ENCODE measurements at places on chromosomes 5 and 9. TPM values are rescaled to one million over a fixed set of nuclear protein-coding genes. Genes with fewer than 3 reads are reported as not detected.

DNA sequence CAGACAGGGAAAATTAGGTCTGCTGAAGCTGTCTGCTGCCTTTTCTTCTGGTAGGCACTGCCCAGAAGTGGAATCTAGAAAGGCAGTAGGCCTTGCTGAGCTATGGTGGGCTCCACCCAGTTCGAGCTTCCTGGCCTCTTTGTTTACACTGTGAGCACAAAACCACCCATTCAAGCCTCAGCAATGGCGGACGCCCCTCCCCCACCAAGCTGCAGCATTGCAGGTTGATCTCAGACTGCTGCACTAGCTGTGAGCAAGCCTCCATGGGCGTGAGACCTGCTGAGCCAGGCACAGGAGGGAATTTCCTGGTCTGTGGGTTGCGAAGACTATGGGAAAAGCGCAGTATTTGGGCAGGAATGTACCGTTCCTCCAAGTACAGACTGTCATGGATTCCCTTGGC is 18.5 kb downstream of the AGTPBP1 start:
- DNase-seq = no peak

DNA sequence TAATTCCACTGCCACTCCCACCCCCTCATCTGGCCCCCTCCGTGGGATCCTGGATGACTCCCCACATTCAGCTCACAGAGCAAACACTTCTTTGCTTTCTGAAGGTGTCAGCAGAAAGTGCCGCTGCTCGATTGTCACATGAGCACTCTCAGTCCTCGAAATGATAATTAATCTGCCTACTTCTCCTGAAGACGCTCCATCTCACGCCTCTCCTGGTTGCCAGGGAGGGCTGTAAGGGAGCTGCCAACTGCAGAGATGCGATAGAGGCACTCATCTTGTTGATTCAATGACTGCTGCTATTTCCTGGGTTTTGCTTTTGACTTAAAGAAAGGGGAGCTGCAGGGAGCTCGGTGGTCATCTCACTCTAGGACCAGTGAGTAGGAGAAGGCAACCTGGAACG is 206.5 kb downstream of the DAB2IP start:
- no peak for DNase-seq

GRCh38 chr9:134544388-134545214 is 97.0 kb upstream of the COL5A1 start:
- no peak for DNase-seq

GRCh38 chr9:81578606-81579005 is 110.7 kb downstream of the TLE1 start:
- no peak for DNase-seq

DNA sequence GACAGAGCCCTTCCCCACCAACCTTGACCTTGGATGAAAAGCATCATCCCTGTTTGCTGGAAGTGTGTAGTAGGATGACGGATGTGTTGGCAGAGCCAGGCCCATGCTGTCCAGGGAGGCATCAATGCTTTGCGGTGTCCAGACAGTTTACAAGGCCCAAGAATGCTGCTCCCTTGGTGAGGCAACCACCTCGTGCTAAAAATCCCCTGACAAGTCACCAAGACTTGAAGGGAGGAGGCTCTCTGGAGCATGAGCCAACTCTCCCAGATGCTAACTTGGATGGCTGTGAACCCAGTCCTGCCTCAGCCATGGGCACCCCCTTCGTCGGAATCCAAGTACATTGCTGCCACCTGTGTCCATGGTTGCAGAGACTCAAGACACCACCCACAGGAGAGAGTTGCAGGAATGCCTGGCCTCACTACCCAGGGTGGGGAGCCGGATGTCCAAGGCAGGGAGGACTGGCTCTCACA is 9.5 kb upstream of the NKD2 start:
- no peak for DNase-seq

DNA sequence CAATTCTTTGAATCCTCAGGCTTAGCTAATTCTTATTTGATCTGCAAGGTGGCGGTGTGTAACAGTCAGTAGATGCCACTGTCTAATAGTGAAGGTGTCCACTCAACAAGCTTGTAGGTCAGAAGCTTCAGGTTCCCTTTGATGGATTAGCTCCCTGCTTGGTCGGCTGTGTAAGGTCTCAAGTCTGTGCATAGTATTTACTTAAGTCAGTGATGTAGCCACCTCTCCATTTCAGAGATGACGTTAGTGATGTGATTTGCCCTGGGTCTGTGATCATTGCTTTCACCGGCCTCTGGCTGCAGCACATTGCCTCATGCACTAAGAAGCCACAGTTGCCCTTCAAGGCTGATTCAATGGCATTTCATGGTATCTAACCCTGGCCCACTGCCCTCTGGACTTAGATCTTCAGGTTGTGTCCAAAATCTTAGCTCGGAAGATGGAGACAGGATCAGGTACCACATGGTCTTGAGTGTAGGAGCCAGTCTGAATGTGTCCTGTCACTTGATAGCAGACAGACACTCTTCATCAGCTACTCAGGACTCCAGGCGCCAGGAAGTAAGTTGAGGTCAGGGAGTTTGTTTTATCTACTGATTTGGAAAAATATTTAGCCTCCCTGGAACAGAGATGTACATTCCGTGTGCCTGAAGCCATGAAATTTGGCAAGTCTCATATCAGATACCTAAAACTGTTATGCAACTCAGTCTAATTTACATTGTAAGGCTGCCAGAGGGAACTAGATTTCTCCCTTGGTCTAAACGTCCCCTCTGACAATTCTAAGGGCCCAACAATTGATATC is 42.9 kb downstream of the SUB1 start:
- DNase-seq = no peak

DNA sequence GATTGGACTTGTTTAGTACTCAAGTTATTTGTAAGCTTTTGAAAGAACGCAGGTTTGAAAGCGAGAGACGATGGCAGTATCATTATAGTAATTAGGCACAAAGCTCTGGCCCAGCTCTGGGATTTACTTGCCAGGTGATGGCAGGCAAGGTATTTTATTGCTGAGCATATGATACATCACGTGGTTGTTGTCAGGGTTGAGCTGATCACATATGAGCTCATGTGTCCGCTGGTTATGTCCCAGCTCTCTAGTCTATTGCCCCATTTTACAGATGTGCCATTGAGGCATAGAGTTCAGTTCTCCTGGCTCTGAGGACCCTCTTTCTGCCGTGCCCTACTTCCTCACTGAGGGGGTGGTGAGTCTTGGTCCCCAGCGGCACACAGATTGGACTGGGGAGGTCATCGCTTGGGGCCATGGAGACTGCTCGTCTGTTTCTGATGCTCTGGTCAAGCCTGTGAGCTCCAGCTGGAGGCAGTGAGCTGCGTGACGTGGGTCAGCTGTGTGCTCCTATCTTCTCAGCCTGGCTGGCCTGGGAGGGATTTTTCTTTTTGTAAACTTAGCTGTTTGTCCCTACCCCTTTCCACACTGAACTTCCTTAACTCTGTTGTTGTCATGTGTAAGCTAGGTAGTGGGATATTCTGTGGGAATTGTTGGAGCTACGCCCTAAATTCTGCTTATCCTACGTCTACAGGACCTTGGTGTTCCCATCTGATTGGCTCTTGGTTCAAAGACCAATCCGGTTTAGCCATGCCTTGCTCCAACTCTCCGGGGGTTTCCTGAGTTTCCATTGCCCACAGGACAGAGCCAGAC is 2.2 kb downstream of the NXNL2 start:
- DNase-seq = no peak

RNF44 gene
- polyA plus RNA-seq = 1.9 TPM

SOHLH1 gene
- polyA plus RNA-seq = not detected
